ENCODE measurements at places on chromosomes 12 and 14.

GRCh38 chr12:93978553-93978952 is 169.8 kb upstream of the PLXNC1 start:
- DNase-seq, result no peak

GRCh38 chr14:79411403-79412174 is 799.7 kb downstream of the DIO2 start:
- DNase-seq, result no peak

GRCh38 chr12:95396849-95397468 is 77.0 kb upstream of the METAP2 start:
- DNase-seq, result no peak

DNA sequence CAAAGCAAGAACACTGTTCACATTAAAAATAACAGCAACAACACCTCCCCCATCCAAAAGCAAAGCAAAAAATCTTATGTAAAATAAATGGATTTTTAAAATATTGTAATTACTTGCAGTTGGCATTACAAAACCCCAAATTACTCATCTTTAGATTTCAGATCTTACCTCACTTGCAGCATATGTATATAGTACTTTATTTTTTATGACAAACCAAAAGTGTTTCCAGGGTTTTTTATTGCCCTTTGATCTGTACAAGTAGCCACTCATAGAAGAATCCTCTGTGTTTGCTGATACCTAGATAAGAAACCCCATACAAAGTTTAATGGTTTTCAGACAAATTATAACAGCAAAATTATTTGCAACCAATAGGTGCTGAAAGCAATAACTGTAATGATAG is 12.2 kb upstream of the NR2C1 start:
- DNase-seq, result no peak

- no peak for DNase-seq
These were observed 21.9 kb downstream of the KDM2B start for GRCh38 chr12:121558956-121559355.

DNA sequence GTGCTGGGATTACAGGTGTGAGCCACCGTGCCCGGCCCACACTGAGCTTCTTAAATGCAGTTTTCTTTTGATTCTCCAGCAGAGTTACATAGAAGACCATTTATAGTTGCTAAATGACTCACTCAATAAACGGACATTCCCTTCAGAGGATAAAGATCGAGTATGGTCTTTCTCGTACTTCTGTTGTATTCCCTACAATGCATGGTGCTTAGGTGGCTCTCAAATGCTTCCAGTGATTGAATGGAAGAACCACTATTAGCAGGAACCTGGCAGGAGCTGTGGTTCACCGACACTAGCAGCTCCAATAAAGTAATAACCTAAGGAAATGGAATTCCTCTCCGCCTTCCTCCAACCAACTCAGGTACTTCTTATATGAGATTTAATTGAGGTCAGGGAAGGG is 3.9 kb upstream of the GPRC5A start:
- no peak for DNase-seq

DNA sequence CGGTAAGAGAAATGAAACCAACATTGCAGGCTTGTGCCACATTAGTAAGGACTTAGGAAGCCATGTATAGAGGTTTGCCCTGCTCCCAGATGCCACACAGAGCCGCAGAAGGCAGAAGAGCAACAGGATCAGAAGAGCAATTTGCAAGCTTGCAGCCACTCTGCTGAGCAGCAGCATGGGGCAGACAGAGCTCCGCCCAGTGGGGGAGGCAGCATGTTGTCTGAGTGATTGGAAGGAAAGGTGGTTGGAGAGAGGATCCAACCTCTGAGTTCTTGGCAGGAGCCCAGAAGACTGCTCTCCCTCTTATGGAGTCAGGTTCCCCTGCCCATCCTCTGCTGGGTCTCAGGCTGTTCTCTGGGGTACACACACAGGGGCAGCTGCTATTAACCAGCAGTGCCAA is 2.3 kb upstream of the KRT6A start:
- no peak for DNase-seq

DNA sequence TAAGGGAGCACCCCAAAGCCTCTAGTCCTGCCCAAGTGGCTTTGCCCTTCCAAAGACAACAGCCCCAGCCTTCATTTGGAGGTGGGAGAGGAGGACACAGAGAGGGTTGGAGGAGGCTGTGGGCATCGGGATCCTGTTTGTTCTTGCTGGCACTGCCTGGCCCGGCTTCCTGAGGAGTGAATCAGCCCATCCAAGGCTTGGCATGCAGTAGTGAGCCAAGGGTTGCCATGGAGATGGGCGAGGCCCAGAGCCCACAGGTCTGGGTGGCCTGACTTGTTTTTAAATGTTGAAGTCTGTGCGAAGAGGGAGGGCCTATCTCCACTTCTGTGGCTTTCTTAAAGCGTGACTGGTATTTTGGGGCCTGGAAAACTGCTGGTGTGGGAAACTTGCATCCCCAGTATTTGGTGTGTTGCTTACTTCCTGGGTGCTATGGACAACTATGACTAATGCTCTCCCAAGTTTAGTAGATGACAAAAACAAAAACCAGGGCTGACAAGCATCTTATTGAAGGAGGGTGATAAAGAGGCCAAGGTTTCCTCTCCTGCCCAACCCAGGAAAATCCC is 15.8 kb downstream of the CD9 start:
- no peak for DNase-seq

Measured in stimulated activated CD4-positive, alpha-beta T cell treated with anti-CD3 and anti-CD28 coated beads, Interleukin-2, amount 100 ng/mL, for 24 hours (primary cell).